NCI-H1417 treated with DMSO at 0.1 percent for 48 hours (cell line): ENCODE measurements at places on chromosomes 2 and 18.

DNA sequence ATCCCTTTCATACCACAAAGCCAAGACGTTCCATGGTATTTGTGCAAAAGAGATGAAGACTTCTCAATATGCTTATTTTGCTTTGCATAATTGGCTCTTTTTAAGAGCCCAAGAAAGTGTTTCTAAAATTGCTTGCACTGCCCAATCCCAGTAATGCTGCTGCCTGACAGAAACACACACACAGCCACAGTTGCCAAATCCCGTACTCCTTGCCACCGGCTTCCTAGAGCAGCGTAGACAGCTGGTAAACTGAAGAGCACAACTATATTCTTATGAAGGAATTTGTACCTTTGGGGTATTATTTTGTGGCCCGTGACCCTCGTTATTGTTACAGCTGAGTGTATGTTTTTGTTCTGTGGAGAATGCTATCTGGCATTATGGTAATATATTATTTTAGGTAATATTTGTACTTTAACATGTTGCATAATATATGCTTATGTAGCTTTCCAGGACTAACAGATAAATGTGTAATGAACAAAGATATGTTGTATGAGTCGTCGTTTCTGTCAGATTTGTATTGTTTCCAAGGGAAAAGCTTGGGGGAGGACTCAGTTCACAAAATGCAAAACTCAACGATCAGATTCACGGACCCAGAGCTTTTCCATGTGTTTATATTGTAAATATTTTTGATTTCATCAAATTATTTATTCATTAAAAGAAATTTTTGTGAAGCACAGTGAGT lies 202.9 kb upstream of the RAB12 start:
- no peak for DNase-seq

- no peak for DNase-seq
Observed at GRCh38 chr2:13102397-13103063, 385.8 kb downstream of the TRIB2 start.

GRCh38 chr2:28367667-28368356 lies 24.8 kb upstream of the FOSL2 start:
- DNase-seq: no peak

GRCh38 chr2:191968120-191968519 lies 121.2 kb upstream of the CAVIN2 start:
- no peak for DNase-seq

DNA sequence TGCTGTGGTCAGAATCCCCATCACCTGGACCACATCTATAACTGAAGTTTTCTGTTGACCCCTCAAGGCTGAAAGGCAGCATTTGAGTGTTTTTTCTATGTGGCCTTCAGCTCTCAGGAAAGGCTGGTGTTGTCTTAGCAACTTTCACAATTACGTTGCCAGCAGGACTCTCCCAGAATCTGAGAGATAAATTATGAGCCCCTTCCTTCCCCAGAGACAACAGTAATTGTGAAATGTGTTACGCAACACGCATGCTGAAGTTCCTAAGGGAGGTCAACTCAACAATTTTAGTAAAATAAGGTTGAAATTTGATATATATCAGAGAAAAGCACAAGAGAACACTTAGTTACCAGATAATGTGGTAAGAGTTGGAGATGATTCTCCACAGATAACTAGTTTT lies 216.5 kb upstream of the SLC8A1 start:
- no peak for DNase-seq

- no peak for DNase-seq
Observed at GRCh38 chr18:11167778-11168177, 18.4 kb upstream of the PIEZO2 start.

GRCh38 chr18:12928641-12929040 lies 19.2 kb upstream of the SEH1L start:
- DNase-seq: no peak

- DNase-seq: no peak
Observed at GRCh38 chr2:122136056-122136455, 380.6 kb downstream of the TSN start.

DNA sequence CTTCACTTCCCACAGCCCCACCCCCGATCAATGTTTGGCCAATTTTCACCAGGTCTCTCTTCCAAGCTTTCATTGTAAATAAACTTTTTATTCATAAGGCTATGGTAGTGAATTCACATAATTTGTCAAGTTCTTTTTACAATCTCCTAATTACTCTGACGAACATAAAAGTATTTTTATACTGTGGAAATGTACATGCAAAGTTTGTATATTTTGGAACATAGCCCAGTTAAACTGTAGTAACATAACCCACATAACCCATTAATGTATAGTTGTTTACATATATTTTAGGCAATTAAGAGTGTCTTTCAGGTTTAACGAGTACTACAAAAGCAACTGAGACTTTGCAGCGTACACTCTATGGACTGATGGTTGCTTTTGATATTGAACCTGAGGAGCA lies 228.3 kb upstream of the ERBB4 start:
- DNase-seq: peak; percentile 59

DNA sequence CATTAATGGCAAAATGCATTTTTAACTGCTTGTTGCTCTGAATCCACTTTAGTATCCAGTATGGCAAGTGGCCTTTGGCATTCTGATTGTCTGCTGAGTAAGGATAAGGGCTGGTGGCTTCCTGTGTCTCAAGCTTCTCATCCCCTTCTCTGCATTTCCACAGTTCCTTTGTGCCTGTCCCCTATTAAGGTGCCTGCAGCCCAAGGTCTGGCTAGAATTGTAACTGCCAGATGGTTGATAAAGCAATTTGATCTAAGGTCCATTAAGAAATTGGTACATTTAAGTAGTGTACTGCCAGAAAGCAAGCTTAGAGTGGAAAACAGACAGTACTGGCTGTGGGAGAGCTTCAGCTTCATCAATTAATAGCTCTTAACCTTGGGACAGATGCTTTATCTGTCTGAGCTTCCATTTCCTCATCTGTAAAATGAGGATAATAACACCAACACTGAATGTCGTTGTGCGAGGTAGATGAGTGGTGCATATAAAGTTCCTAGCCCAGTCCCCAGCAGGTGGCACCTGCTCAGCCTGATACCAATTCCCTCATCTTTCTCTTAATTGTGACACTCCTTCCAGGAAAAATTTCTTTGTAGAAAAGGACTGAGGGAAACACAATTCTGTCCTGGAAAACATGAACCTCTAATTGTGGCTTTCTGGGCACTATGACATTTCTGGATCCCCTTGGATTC lies 570.6 kb upstream of the GCFC2 start:
- DNase-seq: no peak

DNA sequence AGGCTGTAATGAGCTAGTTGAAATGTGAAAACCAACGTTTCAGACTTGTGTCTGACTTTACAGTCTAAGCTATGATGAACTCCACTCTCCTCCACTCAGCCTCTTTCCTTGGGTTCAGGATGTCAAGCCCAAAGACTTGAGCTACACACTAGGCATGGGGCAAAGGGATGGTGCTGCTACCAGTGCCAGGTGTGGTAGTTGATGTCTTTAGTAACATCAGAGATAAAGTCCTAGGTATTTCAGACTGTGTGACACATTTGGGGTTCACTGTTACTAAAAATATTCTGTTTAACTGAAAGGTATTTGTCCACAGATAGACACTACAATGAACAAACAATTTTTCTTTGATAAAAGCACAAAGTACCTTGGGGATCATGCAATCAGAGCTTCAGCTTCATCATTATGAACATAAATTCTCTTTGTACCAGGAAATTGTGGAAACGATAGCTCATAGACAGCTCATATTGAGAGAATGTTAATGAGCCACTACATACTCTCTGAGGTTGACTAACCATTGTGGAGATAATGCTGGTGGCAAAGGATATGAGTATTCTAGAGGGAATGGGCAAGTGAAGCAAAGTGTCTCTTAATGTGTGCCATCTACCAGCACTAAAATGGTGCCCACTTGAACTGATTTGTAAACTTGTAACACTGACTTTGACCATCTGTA lies 253.7 kb upstream of the THUMPD2 start:
- no peak for DNase-seq

- DNase-seq: no peak
Observed at GRCh38 chr2:194363878-194364277, 1293.1 kb upstream of the SLC39A10 start.

DNA sequence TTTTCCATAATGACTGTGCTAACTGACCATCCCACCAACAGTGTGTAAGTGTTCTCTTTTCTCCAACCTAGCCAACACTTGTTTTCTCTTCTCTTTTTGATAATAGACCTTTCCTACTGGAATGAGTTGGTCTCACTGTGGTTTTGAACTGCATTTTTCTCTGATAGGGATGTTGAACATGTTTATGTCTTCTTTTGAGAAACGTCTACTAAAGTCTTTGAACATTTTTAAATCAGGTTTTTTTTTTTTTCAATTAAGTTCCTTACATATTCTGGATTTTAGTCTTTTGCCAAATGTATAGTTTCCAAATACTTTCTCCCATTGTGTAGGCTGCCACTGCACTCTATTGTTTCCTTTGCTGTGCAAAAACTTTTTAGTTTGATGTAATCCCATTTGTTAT lies 405.5 kb upstream of the FIGN start:
- DNase-seq: no peak

DNA sequence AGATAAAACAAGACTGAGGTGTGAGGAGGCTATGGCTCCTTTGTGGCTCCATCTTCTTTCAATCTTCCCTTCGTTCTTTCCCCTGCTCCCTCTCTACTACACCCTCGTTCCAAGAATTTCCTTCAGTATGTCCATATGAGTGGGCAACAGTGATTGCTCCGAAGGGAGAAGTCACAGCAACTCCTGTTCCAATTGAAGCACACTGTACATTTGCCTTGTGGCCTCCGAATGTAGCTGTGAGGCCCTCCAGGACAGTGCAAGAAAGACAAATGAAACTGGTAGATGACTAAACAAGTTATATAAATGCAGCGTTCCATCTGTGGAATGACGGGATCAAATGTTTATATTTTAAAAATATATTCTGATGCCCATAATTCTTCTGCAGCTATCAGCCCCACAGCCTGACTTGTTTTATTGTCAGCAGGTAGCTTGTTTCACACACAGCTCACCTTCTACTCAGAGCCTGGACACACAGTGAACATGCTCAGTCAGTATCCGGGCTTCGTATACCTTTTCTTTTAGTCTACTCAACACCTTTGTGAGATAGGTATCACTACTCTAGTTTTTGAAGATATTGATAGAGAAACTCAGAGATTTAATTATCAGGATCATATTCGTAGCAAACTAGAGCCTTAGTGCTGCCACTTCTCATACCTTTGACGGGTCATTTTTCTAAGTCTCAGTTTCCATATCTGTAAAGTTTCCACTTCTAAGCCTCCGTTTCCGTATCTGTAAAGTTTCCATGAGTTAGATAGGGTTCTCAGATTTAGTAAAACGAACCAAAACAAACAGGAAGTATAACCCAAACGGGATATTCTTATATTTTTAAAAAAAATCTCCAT lies 216.7 kb upstream of the STON1 start:
- DNase-seq: no peak

GRCh38 chr2:66686755-66687154 lies 251.8 kb downstream of the MEIS1 start:
- DNase-seq: no peak
